ENCODE measurements at places on chromosomes 3 and 15.

GRCh38 chr3:52194485-52195290 lies 3.3 kb upstream of the ALAS1 start:
- no peak for DNase-seq

- no peak for DNase-seq
These were observed 158.8 kb downstream of the PDZRN3 start for GRCh38 chr3:73465926-73466325.

DNA sequence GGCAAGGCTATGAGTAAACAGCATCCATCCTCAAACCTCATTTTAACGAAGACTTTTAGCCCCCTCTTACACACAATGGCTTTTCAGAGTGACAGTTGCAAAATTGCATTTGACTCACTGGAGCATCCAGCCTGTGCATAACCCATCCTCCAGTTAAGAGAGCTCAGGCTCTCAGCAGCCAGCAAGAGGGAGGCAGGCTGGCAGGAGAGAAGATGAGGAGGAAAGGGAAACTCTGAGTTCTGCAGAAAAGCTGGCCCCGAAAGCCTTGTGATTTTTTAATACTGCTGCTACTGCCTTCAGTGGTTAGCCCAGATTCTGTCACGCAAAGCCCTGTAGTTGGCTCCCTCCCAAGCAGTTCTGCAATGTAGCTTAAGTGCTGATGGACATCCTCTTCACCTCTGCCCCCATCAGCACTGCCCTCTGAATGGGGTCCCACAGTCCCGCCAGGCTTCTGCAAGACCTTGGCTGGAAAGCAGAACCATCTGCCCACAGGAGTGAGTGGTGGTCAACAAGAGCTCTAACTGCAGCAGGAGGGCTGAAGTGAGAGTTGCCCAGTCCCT lies 371.3 kb downstream of the EPHB1 start:
- DNase-seq: no peak

DNA sequence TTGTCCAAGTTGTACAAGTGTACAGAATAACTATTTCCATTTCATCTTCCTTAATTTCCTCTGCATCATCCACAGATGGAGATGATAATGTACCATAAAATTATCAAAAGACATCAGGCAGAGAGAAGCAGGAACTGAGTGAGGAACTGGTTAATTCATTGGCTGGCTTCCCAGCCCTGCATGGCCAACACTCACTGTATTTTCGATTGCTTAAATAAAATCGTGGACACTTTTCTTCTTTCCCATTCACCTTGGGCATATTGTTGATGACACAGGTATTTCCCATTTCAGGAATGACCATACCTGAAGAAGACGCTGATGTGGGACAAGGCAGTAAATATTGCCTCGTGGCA lies 144.2 kb upstream of the ABHD17C start:
- peak; percentile 48 for DNase-seq

- DNase-seq: no peak
These were observed 31.5 kb upstream of the SLC2A2 start for GRCh38 chr3:171058058-171058457.

DNA sequence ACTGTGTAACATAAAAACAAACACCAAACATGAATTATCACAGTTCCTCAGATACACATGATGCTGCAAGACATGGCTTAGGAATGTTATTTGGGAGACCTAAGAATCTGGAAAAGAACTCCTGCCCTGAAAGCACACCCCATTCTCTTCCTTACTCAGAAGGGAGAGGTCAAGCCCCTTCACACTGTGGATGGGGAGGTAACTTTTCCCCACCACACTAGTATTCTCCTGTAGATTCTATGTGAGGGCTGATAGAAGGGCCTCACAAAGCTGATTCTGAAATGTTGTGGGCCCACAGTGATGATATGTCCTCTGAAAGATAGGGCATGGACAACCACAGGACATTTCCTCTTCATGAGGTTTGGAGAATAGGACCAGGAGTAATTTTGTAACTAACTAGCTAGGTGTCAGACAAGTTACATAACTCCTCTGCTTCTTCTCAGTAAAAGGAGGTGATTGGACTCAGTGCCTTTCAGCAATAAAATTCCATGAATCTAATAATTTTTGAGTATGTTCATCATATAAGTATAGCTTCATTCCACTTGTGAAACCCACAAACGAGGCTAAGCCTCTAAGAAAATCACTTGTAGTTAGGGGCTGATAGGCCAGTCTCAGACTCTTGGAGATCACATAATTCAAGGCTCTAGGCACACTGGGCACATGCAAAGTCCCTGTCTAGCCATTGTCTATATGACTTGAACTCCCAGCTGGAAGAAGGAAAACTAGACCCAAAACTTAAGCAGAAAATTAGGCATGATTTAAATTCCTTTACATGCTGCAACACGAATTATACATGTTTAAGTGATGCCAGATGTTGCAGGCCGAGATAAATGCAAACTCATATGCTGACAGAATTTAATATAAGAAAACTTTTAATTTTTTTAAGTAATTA lies 7.5 kb downstream of the PTX3 start:
- DNase-seq: no peak

- no peak for DNase-seq
These were observed 124.7 kb downstream of the C3orf70 start for GRCh38 chr3:185028121-185028520.

- DNase-seq: no peak
These were observed 47.7 kb downstream of the CCR3 start for GRCh38 chr3:46289966-46290365.

- DNase-seq: peak; percentile 74
These were observed 966 bp upstream of the PKM start for GRCh38 chr15:72231833-72232478.

DNA sequence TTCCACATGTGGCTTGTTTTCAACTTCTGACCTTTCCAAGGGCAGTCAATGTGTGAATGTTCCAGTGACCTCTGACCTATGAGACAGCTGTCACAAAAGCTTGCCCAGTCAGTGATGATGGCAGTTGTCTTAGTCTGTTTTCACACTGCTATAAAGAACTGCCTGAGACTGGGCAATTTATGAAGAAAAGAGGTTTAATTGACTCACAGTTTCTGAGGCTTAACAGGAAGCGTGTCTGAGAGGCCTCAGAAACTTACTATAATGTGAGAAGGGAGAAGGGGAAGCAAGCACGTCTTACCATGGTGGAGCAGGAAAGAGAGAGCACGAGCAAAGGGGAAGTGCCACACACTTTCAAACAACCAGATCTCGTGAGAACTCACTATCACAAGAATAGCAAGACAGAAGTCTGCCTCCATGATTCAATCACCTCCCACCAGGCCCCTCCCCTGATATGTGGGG lies 95.6 kb downstream of the ECT2 start:
- no peak for DNase-seq

DNA sequence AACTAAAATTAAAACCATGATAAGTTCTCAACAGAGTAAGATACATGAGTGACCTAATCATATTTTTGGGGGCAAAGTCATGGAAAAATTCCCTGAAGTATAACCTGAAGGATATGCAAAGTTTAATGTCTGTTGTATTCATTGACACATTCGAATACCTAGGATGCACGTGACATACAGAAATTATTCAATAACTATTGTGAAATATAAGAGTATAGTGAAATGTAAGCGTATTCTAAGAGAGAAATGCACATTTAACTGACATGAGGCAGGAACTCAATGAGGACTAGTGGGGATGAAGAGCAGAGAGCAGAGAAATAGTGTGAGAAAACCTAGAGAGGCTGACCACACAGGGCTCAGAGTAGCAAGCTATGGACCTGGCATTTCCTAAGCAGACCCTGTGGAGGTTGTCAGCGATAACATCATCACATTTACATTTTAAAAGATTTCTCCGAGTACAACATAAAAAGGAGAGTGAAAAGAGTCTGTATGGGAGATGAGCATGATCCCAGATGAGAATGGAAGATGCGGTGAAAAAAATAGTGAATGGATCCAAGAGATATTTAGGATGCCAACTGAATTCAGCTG lies 588.8 kb downstream of the MAGI1 start:
- DNase-seq: no peak

DNA sequence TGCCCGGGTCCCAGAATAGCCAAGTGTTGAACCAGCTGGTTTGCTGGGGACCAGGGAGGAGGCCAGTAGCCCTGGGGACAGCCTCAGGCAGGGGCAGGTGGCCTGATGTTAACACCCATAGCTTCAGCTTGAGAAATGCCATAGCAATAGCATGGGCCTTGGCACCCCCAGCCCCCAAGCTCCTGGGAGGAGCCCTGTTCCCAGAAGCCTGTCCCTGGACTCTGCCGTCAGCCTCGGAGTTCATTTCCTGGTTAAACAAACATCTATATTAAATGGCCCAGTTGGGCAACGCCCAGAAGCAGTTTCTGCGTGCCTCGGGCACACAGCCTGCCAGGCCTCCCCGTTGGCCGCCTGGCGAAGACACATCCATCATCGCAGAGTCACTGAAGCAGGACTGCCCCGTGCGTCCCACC lies 58.2 kb downstream of the FGD5 start:
- DNase-seq: no peak

- no peak for DNase-seq
These were observed 229.0 kb downstream of the THSD4 start for GRCh38 chr15:71344316-71344715.

- DNase-seq: no peak
These were observed 44.5 kb downstream of the LRRFIP2 start for GRCh38 chr3:37129871-37130270.

DNA sequence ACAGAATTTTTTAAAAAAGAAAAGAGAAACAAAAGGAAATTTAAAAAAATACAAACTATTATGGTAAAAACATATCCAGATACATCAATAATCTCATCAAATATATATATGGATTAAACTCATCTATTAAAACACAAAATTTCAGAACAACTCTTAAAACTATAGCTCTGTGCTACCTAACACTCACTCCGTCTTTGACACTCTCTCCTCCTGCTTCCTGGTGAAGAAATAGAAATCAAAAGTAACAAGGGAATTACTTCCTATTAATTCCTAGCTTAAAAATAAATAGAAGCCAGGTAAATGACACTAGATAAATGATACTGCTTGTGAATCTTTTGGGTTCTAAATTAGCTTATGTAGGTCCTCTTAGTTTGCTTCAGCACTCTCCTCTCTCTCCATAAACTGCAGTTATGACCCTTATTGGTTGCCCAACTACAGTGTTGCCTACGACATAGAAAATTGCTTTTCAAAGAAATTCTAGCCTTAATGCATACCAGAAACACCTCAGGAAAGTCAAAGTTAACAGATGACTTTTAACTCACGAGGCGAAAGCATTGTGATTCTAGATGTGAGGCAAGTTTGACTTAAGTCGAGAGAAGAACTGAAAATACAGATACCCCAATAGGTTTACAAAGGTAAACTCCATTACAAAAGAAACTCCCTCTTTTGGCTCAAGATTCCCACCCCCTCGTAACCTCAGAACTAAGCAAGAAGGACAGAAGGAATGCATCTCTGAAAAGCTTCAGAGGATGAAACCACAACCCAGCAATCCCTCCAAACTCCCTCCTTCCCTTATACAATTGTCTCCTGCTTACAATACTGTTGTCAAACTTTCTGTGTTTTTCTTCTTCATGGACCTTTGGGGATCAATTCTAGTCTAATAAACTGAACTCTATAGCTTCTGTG lies 394.7 kb downstream of the FGF12 start:
- no peak for DNase-seq

- peak; percentile 17 for DNase-seq
These were observed 84.4 kb downstream of the SEMA5B start for GRCh38 chr3:122942937-122943827.
